Hepatocyte (in vitro differentiated cells): ENCODE measurements at places on chromosomes 12 and 14. TPM values are rescaled to one million over a fixed set of nuclear protein-coding genes. Genes with fewer than 3 reads are reported as not detected.

Gene DPF3
- 0.47 and 0.76 TPM in 2 replicates for total RNA-seq

Gene ARMH4
- 6.6 and 9.2 TPM in 2 replicates for total RNA-seq

DNA sequence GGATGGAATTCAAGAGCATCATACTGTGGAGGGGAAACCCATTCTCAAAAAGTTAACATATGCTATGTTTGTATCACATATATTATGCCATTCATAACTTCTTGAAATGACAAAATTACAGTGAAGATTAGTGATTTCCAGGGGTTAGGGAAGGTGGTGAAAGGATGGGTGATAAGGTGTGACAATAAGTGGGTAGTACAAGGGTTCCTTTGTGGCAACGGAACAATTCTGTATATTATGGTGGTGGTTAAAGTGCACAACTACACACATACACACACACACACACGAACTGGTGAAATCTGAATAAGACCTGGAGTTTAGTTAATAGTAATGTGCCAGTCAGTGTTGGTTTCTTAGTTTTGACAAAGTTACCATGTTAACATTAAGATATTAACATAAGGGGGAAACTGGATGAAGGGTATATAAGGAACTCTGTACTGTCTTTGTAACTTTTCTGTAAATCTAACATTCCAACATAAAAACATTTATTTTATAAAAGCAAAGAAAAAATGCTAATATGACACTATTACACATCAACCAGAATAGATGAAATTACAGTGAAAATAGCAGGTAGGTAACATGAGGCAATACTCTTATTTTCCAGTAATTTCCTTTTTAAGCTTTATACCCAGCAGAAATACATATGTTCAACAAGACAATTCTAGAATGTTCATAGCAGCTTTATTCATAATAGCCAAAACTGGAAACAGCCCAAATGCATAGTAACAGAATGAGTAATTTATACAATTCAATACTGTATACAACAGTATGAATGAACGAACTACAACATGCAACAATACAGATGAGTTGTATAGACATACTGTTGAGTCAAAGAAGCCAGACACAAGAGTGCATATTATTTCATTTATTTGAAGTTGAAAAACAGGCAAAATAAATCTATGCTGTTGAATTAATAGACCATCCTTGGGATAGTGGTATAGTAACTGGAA is 44.0 kb upstream of the OR5AU1 start:
- H3K36me3 ChIP-seq: no peaks in the 10 kb centered on the region
- no peak overlapping the region for H3K27ac ChIP-seq
- no peaks in the 10 kb centered on the region for H3K27me3 ChIP-seq
- no peaks in the 10 kb centered on the region for H3K4me1 ChIP-seq
- DNase-seq: no peak
- H3K4me3 ChIP-seq: no peak overlapping the region

DNA sequence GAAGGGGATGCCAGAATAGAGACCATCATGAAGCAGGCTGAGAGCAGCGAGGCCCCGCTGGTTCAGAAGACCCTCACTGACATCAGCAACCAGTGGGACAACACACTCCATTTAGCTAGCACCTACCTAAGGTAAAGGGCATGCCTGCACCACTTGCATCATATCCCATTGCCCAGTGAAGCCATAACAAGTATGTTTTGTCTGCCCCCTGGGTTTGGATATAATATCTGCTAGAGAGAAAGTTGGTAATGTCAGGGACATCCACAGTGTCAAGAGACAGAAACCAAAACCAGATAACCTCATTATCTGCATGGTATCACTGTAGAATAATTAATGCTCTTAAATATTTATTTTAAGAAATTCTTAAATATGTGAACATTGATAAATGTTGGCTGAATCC is 173.8 kb downstream of the SYNE2 start:
- H3K36me3 ChIP-seq: no peaks in the 10 kb centered on the region
- no peak overlapping the region for H3K4me3 ChIP-seq
- no peak for DNase-seq
- no peaks in the 10 kb centered on the region for H3K27me3 ChIP-seq

GRCh38 chr12:49809381-49809905 is 18.8 kb downstream of the NCKAP5L start:
- peak overlapping the region; percentile 76 for H3K27ac ChIP-seq
- H3K4me3 ChIP-seq: no peak overlapping the region
- no peaks in the 10 kb centered on the region for H3K36me3 ChIP-seq
- no peak for DNase-seq
- no peaks in the 10 kb centered on the region for H3K27me3 ChIP-seq

DNA sequence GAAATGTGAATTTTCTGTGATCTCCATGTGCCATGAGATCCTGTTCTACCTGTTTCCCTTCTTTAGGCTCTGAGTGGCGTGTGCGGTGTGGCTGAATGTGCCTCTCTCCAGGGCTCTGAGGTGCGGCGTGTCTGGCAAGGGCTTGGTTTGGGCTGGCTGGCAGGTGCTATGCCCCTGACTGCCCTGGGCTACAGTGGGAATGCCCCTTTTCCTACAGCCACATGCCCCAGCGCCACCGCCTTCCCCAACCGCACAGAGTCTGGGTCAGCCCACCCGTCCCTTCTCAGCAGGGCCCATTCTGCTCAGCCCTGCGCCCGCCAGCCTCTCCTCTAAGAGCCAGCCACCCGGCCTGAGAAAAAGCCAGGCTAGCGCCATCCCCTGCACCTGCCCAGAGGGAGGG is 24.7 kb downstream of the BTBD6 start:
- H3K36me3 ChIP-seq: no peaks in the 10 kb centered on the region
- no peak for DNase-seq
- H3K4me3 ChIP-seq: no peak overlapping the region
- peaks cover 6% of the 10 kb centered on the region for H3K4me1 ChIP-seq
- H3K27me3 ChIP-seq: no peaks in the 10 kb centered on the region

- no peaks in the 10 kb centered on the region for H3K36me3 ChIP-seq
- no peak overlapping the region for H3K4me3 ChIP-seq
- no peak overlapping the region for H3K27ac ChIP-seq
Observed at GRCh38 chr12:132214161-132214476, 69.9 kb downstream of the NOC4L start.

Gene GPRC5A
- 49.8 and 60.2 TPM in 2 replicates for total RNA-seq

DNA sequence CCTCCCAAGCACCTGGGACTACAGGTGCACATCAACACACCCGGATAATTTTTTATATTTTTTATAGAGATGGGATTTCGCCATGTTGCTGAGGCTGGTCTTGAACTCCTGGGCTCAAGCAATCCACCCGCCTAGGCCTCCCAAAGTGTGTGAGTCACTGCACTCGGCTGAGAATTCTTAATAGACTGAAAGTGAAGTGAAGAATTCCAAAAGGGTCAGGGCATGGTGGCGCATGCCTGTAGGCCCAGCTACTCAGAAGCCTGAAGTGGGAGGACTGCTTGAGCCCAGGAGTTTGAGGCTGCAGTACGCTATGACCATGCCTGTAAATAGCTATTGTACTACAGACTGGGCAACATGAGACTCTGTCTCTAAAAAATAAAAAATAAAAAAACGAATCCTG is 43.7 kb downstream of the TCHP start:
- DNase-seq: no peak
- peaks cover 12% of the 10 kb centered on the region for H3K4me1 ChIP-seq
- no peak overlapping the region for H3K27ac ChIP-seq
- no peak overlapping the region for H3K4me3 ChIP-seq
- H3K36me3 ChIP-seq: no peaks in the 10 kb centered on the region
- H3K27me3 ChIP-seq: no peaks in the 10 kb centered on the region

Gene MYF6
- total RNA-seq: 0.30 TPM in 1 of 2 replicates, not detected in the other

Gene GPD1
- 46.8 and 64.1 TPM in 2 replicates for total RNA-seq

Gene KIF21A
- total RNA-seq: 55.1 and 62.1 TPM in 2 replicates

GRCh38 chr12:24955389-24955788 is 6.5 kb upstream of the BCAT1 start:
- no peak for DNase-seq
- peaks cover 7% of the 10 kb centered on the region for H3K27me3 ChIP-seq
- no peaks in the 10 kb centered on the region for H3K4me1 ChIP-seq
- no peak overlapping the region for H3K4me3 ChIP-seq

DNA sequence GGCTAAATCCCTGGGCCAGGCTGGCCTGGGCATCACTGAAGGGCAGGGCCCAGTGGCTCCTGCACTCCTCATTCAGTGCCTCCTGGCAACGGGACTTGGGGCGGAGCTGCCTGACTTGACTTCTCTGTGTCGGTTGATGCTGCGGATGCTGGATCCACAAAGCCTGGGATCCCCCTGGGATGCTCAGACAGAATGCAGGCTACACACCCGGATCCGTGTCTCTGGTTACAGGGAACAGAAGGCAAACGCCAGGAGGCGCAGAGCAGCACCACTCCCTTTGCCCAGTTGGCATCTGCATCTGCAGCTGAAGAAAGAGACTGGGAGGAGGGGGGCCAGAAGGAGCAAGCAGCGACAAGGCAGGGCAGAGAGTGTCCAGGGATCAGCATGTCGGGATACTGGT is 154.5 kb upstream of the FKBP4 start:
- H3K27me3 ChIP-seq: no peaks in the 10 kb centered on the region
- DNase-seq: no peak
- no peaks in the 10 kb centered on the region for H3K36me3 ChIP-seq
- H3K27ac ChIP-seq: no peak overlapping the region

DNA sequence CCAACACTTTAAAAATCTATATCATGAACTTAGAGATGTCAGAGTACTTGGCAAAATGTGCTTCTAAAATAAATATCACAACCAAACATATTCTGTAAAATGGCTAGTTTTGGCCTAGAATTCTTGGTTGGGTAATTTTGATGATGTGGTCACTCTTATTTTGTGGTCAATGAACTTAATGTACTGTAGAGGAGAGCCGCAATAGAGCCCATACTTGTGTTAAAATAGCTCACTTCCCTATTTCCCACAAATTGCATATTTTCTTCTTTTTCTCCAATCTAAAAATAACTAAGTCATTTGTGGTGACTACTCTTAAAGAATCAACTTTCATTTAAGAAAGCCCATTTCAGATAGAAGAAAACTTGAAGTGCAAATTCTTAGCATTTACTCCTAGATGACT is 619.4 kb downstream of the CCER1 start:
- H3K27ac ChIP-seq: no peak overlapping the region
- H3K4me1 ChIP-seq: no peaks in the 10 kb centered on the region
- H3K27me3 ChIP-seq: no peaks in the 10 kb centered on the region
- DNase-seq: no peak

DNA sequence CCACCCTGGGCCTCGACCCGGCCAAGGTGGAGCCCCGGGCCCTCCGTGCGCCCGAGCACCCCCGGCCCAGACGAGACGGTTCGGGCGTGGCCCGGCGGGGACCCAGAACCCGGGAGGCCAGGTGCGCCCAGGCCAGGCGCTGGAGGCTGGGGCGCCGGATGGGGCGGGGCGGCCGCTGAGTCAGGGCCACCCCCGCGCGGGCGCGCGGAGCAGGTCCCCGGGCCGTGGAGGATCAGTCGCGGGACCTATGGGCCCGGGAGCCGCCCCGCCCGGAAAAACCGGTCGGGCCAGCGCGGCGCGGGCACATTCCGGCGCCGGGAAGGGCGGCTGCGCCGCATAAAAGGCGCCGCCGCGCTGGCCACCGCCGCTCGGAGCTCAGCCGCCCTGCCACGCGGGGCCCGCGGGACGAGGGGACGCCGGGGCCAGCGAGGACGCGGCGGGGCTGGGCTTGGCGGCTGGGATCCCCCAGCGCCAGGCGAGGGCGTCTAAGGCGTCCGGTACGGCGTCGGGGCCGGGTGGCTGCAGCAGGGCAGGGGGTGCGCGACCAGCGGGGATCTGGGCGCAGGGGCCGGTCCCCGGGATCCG is 21.5 kb upstream of the KIF26A start:
- H3K27ac ChIP-seq: peak overlapping the region; percentile 84
- H3K27me3 ChIP-seq: peaks cover 18% of the 10 kb centered on the region
- DNase-seq: peak; percentile 86

Gene CNTN1
- total RNA-seq: 2.4 and 4.1 TPM in 2 replicates

DNA sequence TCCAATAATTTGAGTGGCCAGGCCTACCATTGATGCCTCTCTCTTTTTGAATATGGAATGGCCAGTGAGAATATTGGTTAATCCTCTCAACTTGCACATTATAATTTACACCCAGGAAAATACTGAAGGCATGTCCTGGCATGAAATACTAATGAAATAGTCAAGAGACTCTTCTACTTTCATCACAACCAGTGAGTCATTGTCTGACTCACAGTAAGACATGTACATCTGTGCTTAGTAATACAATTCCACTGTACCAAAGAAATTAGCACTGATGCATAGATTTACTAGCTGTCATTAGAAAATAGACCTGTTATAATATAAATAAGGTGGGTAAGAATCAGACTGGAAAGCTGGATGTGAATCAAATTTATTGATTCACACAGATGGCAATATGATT is 31.6 kb downstream of the KCNC2 start:
- H3K27me3 ChIP-seq: no peaks in the 10 kb centered on the region
- no peaks in the 10 kb centered on the region for H3K4me1 ChIP-seq
- H3K27ac ChIP-seq: no peak overlapping the region
- DNase-seq: peak; percentile 19
- H3K36me3 ChIP-seq: no peaks in the 10 kb centered on the region
- no peak overlapping the region for H3K4me3 ChIP-seq

Gene PRIMA1
- 1.5 and 2.0 TPM in 2 replicates for total RNA-seq

- no peak overlapping the region for H3K27ac ChIP-seq
- H3K36me3 ChIP-seq: no peaks in the 10 kb centered on the region
- H3K27me3 ChIP-seq: no peaks in the 10 kb centered on the region
- H3K4me3 ChIP-seq: no peak overlapping the region
- H3K4me1 ChIP-seq: no peaks in the 10 kb centered on the region
Observed at GRCh38 chr14:32621585-32621984, 292.5 kb downstream of the AKAP6 start.

GRCh38 chr14:53668897-53669296 is 287.7 kb downstream of the BMP4 start:
- H3K27ac ChIP-seq: no peak overlapping the region
- DNase-seq: no peak
- no peak overlapping the region for H3K4me3 ChIP-seq
- no peaks in the 10 kb centered on the region for H3K27me3 ChIP-seq
- no peaks in the 10 kb centered on the region for H3K36me3 ChIP-seq
- H3K4me1 ChIP-seq: peaks cover 12% of the 10 kb centered on the region

- DNase-seq: no peak
- H3K4me3 ChIP-seq: no peak overlapping the region
- H3K36me3 ChIP-seq: no peaks in the 10 kb centered on the region
- H3K27me3 ChIP-seq: peaks cover under 1% of the 10 kb centered on the region
- no peaks in the 10 kb centered on the region for H3K4me1 ChIP-seq
Observed at GRCh38 chr14:92308716-92309115, 14.2 kb upstream of the SLC24A4 start.

DNA sequence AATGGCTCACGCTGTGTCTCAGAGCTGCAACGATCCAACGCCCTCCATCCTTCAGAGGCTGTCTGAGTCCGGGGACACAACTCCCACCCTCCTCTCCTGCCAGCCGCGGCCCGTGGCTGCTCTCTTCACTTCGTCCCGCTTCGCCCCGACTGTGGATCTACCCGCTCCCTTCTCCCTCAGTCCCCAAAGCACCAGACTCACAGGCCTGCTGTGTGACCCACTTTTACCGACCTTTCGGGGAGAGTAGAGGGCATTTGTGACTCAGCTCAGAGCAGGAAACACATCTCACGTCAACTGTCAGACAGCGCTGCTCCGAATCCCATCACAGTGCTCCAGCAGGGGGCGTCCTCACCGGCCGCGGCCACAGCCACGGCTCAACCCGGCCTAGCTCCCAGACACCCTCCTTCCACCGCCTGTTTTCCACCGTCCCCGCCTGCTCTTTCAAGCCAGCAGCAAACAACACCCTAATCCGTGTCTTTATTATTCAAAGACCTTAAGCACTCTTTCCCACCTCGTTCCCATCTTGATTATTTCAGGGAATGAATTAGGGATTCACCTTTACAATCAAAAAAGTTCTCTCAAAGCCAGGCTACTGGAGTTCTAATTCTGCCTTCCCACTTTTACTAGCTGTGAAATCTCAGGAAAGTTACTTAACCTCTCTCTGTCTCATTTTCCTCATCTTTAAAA is 5.0 kb upstream of the AQP2 start:
- H3K4me1 ChIP-seq: no peaks in the 10 kb centered on the region
- H3K4me3 ChIP-seq: no peak overlapping the region
- DNase-seq: peak; percentile 91
- H3K36me3 ChIP-seq: no peaks in the 10 kb centered on the region

Gene TAS2R50
- 1.5 and 2.0 TPM in 2 replicates for total RNA-seq

Gene VRTN
- 0.13 TPM in 1 of 2 replicates, not detected in the other for total RNA-seq

Gene ITGA7
- total RNA-seq: 13.0 and 15.2 TPM in 2 replicates
